ENCODE measurements at places on chromosomes 6 and 20.

DNA sequence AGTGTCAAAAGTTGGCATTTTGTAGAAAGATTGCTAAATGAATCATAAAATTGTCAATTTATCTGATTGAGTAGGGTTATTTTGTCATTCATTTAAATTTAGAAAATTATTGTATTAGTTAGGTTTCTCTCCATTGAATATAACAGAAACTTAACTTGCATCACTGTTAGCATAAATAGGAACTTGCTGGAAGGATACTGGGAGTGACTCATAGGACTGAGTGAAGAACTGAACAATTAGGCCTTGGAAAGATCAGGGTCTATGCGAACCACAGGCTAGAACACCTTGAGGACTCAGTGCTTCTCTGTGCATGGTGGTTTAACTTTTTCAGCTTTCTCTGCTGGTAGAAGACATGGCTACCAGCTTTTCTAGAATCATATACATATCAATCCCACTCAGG is 67.7 kb upstream of the IFNGR1 start:
- no peak for DNase-seq

GRCh38 chr6:15336900-15337560 is 91.2 kb downstream of the JARID2 start:
- DNase-seq: no peak

DNA sequence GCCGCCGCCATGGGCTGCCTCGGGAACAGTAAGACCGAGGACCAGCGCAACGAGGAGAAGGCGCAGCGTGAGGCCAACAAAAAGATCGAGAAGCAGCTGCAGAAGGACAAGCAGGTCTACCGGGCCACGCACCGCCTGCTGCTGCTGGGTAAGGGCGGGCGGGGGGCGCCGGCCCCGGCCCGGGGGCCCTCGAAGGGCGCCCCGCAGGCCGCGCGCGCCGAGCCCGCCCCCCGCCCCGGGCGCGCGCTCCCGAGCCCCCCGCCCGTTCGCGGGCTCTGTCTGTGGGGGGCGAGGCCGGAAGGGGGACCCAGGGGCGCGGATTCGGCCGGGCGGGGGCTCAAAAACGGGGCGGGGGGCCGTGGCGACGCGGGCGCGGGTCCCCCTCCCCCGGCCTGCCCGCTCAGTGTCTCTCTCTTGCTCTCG is 39.2 kb downstream of the GNAS start:
- DNase-seq: no peak

GRCh38 chr6:138296381-138296780 is 78.1 kb upstream of the PBOV1 start:
- no peak for DNase-seq

DNA sequence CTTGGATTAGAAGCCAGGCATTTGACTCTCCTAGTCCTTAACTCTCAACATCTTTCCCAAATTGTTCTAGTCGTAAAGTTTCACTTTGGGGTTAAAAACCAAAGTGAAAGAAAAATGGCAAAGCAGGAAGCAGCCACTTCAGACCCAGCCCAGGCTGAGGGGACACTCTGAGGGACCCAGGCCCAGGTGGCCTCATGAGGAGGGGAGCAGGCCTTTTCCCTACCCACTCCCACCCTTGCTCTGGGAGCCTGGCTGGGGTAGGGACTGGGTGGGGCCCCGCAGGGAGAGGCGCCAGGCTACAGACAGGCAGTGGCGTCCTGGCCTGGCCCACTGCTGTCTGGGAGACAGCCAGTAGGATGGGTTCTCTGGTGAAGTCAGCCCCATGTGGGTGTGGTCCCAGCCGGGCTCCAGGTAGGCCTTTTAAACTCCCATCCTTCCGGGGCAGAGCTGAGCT is 68.7 kb upstream of the MYL9 start:
- DNase-seq: no peak

- peak; percentile 5 for DNase-seq
These were observed 112.3 kb downstream of the RCAN2 start for GRCh38 chr6:46378882-46379416.

GRCh38 chr6:117346142-117346930 is 79.4 kb downstream of the ROS1 start:
- no peak for DNase-seq

- DNase-seq: no peak
These were observed 31.0 kb downstream of the POM121L2 start for GRCh38 chr6:27281105-27281539.

DNA sequence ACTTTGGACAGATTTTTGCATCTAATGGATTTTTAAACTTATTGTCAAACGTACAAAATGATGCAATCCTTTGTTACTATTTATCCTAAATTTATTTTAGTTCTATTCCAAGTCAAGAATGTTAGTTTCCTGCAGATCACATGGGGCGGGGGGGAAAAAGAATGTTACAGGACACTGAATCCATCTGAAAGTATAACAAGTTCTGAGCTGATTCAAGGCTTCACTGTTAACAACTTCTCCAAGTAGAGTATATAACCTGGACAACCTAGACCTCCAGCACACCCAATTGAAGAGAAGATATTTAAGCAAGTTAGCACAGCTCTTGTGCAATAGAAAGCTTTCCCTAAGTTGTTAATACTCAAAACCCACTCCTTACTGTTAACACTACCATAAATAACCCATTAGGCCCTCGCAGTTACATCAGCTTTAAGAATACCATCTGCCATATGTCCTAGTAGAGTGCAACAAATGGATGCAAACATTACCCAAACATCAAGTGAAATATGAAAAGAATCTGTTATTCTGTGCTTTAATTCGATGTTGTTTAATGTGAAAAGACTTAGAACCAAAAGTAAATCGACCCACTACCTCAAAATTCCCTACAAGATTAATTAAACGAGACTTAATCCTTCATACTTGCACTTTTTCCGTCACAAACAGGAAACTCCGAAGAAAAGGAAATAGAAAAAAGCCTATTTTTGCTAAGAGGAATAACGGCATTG is 1.3 kb downstream of the SEC63 start:
- DNase-seq: no peak

GRCh38 chr20:50186987-50187402 is 3.6 kb upstream of the CEBPB start:
- DNase-seq: no peak

All from amygdala (tissue), 56 donors.